ENCODE measurements at places on chromosomes 13 and 19.

DNA sequence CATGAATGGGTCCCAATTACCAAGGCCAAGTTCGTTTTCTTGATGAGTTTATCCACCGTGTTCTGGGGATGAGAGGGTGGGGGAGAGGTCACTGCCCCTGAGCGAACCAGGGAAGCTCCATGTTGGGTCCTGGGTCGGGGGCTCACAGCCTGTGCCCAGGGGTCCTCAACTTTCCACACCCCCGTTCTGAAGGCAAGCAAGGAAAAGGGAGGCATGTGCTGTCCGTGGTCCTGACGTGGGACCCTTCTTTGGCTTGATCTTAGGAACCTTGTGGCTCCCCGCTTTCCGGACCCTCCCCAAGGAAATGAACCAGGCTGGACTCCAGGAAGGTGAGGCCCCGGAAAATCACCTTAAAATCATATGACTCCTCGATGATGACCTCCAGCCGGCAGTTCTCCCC lies 18.2 kb upstream of the MEIS3 start:
- DNase-seq: no peak

GRCh38 chr13:65594298-65594781 lies 1635.8 kb downstream of the PCDH9 start:
- no peak for DNase-seq

DNA sequence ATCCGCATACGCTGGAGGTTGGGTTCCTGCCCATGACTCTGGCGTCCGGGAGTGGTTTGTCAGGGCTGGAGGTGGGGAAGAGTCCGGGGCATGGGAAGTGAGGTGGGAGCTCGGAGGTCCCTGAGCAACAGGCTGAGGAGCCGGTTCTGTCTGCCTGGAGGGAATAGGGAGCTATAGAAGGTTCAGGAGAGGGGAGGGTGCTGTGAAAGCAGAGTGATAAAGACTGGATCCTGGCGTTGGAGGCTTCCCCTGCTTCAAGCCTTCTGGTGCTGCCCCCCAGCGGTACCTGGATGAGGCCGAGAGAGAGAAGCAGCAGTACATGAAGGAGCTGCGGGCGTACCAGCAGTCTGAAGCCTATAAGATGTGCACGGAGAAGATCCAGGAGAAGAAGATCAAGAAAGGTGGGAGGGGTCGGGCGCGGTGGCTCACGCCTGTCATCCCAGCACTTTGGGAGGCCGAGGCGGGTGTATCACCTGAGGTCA lies 2.6 kb downstream of the HMG20B start:
- DNase-seq: no peak

DNA sequence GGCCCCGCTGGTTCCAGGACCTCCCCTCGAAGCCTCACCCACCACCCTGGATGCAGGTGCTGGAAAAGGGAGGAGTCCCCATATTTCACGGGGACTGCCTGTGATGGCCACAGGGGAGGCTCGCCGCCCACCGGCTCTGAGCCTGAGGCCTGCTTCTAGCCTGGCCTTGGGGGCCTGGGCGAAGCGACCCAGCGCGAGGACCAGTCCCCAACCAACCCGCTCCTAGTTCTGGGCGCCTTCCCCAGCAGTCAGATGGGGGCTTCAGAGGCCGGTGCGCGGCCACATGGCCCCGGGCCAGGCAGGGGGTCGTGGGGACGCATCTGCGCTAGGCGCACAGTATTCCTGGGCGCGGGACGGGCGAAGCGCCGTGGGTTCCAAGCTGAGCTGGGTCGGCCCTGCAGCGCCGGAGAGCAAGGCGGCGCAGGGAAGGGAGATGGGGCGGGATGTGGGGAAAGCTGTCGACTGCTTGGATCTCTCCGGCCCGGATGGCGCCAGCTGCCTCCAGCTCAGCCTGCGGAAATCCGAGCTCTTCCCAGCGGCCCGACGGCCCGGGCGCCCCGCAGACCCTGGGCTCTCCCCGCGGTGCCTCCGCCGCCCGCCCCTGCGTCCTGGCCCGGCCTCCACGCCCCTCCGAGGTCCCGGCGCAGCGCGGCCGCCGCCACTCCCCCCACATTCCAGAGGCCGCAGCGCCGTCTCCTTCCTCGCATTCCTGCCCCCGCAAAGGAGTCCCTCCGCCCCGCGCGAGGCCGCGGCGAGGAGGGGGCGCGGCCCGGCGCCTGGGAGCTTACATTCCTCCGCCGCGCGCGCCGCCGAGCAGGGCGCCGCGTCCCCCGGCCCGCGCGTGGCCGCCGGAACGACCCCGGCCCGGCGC lies at the start of gene WTIP:
Gene WTIP (plus strand): TSS at position 788 of the 871 bp plus-strand sequence. CDS start 217 bp downstream, outside the sequence.
- no peak for DNase-seq

- DNase-seq: no peak
Measured at GRCh38 chr13:37289212-37289935, 183.9 kb upstream of the CSNK1A1L start.

DNA sequence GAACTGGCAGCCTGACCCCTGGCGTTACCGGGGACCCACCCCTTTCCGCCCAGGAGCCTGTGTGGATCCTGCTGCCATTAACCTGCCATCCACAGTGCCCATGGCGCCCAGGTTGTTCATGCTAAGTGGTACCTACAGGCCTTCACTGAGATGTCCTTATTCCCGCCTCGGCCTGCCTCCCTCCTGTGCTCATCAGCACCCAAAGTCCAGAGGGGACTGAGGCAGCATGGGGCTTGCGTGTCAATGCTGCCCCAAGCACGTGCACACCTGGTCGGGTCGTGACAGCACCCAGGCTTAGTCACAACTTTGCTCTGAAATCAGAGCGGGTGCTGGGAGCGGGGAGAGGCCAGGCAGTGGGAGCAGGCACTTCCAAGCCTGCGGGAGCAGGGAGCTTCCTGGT lies 3.7 kb upstream of the INTS6 start:
- no peak for DNase-seq

DNA sequence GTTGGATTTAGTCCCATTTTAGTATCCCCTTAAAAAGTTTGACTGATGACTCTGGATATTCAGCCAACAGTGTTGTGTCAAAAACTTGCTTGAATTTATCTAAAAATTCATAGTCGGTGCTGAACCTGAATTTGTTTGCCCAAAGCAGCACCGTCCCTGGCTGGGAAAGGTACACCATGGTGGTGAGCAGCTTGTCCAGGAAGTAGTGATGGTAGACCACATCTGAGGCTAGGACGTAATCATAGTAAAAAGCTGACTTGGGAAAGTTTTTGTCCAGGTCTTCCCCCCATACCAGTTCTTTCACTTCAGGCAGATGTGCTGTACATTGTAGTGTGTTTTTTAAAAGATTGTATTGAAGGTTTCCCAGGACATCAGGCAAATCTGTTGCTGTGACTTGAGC lies 8.8 kb downstream of the METTL21C start:
- no peak for DNase-seq

DNA sequence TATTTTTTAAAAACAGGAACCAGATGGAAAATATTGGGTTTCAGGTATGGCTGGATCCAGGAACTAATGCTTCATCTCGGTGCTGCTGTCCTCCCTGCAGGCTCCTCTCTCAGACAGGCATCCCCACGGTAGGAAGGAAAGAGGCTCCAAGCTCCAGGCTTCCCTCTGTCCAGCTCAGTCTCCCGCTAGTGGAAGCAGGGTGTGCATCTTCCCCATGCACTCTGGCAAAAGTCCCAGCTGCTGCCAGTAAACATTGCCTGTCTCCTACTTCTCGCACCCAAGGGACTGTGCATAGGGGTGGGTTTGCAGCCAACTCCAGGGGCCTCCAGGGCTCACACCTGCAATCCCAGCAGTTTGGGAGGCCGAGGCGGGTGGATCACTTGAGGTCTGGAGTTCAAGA lies 29.2 kb downstream of the IL12RB1 start:
- DNase-seq: no peak

DNA sequence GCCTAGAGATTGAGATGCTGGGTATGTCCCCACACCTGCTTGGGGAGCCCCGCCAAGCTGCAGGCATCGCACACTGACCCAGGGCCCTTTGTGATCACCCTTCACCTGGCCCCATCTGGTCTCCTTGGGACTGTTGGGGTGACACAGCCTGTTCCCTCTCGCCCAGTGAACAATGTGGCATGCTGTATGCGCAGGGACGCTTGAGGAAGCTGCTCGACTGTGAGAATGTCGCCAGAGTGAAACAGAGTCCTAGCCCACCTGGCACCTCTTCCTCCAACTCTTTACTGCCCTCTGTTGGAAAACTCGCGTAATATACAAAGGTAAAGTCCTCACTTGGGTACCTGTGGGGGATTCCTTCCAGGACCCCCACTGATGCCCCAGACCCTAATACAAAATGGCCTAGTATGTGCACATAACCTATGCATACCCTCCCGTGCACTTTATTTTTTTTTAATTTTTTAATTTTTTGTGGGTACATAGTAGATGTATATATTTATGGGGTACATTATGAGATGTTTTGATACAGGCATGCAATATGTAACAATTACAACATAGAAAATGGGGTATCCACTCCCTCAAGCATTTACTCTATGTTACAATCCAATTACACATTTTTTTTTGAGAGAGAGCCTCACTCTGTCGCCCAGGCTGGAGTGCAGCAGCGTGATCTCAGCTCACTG lies 9.0 kb downstream of the BLOC1S3 start:
- DNase-seq: no peak

DNA sequence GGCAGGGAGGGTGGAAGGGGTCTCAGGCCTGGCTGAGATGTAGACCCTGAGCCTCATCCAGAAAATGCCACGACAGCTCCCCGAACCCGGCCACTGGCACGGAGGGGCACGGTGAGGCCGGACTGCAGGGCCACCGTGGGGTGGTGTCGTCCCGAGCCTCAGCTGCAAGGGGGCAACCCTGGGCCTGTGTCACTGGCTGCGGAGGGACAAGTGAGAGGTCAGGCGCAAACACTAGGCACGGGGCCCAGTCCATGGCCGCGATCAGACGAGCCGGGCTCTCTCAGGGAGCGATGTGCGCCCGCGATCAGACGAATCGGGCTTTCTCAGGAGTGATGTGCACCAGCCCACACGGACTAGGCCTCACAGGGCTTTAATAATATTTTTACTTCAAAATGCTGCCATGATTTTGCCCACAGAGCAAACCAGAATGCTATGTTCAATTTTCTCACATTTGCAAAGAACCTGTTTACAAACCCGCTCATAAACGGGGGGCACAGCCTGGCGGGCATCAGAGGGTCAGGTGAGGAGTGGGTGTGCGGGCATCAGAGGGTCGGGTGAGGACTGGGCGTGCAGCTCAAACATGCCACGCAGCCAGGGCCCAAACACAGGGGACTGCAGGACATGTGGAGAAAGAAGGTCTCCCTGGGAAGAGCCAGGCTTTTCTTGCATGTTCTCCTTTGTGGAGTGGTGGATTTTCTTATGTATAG lies 42.6 kb upstream of the C13orf46 start:
- no peak for DNase-seq

DNA sequence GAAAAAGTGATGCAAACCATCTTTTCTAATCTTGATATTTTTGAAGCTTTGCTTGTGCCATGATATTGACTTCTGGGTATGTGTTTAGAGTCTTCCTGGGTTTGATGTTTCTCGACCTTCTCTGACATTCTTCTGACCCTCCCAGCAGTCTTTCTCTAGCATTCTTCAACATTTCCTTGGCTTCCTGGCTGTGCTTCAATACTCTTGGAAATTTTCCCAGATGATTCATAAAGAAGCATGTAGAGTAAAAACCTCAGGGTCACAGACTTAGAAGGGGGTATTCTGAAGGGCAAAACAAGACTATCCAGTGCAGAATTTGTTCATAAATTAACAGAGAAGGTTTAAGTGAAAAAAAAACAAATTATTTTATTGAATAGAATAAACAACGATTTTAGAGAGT lies 946.3 kb upstream of the PCDH9 start:
- DNase-seq: no peak

DNA sequence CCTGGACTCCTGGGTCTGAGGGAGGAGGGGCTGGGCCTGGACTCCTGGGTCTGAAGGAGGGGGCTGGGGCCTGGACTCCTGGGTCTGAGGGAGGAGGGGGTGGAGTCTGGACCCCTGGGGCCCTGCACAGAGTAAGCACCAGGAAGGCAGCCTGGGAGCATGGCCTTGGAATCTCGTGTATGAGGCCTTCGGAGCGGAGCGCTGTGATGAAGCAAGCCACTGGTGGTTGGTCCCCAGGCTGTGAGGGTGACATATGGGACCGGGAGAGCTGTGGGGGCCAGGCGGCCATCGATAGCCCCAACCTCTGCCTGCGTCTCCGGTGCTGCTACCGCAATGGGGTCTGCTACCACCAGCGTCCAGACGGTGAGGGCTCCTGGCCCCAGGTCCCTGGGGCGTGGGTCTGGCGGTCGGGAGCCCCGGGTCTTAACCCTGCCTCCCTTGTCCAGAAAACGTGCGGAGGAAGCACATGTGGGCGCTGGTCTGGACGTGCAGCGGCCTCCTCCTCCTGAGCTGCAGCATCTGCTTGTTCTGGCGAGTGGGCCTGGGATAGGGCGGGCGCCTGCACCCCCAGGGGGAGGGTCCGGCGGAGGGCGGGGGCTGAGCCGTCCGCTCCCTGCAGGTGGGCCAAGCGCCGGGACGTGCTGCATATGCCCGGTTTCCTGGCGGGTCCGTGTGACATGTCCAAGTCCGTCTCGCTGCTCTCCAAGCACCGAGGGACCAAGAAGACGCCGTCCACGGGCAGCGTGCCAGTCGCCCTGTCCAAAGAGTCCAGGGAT lies 918 bp downstream of the TMEM190 start:
- no peak for DNase-seq

DNA sequence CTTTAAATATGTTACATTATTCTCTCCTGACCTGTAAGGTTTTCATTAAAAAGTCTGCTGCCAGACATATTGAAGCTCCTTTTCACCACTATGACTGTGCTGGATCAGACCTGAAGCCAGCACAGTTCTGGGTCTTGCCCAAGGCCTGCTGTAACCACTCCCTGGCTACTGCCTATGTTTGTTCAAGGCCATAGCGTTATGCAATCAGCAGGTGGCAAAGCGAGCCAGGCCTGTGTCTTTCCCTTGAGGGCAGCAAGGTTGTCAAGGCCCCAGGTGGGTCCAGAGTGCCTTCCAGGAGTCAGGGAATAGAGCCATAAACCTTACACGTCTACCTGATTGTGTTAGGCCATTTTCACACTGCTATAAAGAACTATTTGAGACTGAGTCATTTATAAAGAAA lies 496.8 kb upstream of the PCDH9 start:
- no peak for DNase-seq

- no peak for DNase-seq
Measured at GRCh38 chr13:52127378-52127777, 1.5 kb downstream of the NEK5 start.

DNA sequence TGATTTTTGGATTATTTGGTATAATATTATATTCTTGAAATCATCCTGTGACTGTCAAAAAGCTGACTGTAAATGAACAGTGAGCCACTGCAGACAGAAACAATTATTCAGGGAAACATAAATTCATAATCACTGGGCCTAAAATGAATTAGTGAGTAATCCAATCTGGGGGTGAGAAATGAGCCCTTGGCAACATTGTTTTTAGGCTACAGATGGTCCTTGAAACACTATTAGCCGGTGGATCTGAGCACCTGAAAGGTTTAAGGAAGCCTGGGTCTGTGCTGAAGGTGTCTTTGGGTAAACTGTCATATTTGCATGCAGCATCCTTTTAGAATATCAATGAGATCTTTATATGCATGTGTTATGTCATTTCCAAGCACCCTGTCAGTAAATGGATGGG lies 290.7 kb downstream of the ATP8A2 start:
- no peak for DNase-seq

- no peak for DNase-seq
Measured at GRCh38 chr19:10797541-10798256, 38.3 kb downstream of the TMED1 start.

GRCh38 chr13:49046002-49046401 lies 70.3 kb downstream of the FNDC3A start:
- DNase-seq: no peak
